ENCODE measurements at places on chromosomes 7 and 10.

DNA sequence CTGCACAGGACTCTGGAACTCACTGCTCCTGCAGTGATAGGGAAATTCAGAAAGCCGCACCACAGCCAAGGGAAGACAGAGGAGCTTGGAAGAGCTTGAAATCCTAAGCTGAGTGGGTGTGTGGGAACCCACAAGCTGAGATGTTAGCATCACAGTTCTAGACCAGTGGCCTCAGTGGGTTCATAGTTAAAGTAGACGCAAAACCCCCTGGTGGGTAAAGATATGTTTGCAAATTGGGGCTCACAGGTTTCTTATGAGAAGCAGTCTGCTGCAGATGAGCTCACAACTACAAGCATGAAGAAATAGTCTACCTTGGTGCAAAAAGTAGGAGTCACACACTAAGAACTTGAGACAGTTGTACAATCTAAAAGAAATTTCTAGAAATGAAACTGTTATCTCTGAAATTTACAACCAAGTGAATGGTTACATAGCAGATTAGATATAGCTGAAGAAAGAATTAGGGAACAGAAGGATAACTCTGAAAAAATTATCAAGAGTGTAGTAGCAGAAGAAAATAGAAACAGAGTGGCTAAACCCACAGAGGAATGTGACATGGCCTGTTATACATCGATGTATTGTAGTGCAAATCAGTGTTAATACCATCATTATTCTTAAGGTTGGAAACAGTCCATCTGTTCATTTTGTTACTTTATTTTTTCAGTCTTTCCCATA is 77.2 kb downstream of the DYNC2I1 start:
- DNase-seq: no peak

DNA sequence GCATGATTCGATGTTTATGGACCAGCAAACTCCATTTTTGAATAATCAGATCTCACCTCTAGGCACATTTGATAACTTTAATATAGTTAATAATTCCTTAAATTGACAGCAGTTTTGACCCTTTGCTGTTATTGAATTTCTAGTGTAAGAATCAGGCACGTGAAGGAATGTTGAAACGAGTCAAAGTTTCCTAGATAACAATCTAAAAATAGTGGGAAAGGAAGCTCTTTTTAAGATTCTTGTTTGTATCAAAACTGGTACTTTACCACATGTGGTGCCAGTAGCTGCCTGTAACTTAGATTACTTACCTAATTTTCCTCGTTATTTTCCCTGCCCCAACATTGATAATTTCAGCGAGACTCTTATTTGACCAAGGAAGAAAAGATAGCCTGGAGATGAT is 757.8 kb upstream of the KCND2 start:
- no peak for DNase-seq

- DNase-seq: no peak
Observed at GRCh38 chr10:93075369-93076221, 1.9 kb downstream of the CYP26A1 start.

GRCh38 chr7:36308031-36308430 is 81.6 kb upstream of the ANLN start:
- DNase-seq: no peak

Data from stimulated activated CD8-positive, alpha-beta memory T cell treated with anti-CD3 and anti-CD28 coated beads, Interleukin-2, amount 100 ng/mL, for 1 hour (primary cell).